ENCODE measurements at places on chromosomes 7 and 10.

- peak; percentile 16 for DNase-seq
Measured at GRCh38 chr10:30821994-30822692, 192.6 kb upstream of the LYZL2 start.

- peak; percentile 5 for DNase-seq
Measured at GRCh38 chr10:121608469-121609190, 10.4 kb upstream of the FGFR2 start.

- no peak for DNase-seq
Measured at GRCh38 chr10:30386801-30387588, 37.9 kb upstream of the MTPAP start.

DNA sequence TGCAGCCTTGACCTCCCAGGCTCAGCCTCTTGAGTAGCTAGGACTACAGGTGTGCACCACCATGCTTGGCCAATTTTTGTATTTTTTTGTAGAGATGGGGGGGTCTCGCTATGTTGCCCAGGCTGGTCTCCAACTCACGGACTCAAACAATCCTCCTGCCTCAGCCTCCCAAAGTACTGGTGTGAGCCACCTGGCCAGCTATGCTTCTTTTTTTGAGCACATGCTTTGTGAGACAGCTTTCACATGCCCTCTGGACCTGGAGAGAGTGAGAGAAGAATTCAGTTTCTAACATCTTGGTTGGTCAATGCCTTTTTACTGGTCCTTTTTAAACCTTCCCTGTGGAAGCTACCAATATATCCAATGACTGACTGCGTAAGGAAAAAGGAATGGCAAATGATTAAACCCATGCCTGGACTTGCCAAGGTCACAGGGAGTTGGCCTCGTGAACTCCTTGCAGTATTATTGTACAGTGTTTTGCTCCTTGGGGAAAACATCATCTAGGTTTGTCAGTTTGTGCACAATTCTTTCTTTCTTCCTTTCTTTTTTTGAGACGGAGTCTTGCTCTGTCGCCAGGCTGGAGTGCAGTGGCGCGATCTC is 6.2 kb upstream of the FOXK1 start:
- DNase-seq, result no peak

DNA sequence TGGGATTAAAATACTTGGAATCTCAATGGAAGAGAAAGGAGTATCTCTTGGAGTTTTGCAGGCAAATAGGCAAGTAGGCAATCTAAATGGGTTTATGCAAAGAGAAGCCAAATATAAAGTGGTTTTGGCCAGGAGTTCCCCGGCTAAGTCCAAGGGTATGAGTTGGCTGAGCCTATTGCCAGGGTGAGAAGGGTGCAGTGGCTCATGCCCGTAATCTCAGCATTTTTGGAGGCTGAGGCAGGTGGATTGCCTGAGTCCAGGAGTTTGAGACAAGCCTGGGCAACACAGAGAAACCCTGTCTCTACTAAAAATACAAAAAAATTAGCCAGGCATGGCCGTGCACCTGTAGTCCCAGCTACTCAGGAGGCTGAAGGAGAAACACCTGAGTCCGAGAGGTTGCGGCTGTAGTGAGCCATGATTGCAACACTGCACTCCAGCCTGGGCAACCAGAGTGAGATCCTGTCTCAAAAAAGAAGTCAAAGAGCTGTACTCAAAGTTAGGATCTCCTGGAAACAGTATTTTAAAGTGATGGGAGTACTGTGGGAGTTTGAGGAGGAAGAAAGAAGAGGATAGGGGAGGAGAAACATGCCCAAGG is 130.4 kb upstream of the RAB18 start:
- no peak for DNase-seq

GRCh38 chr10:60810437-60811182 is 32.3 kb downstream of the CDK1 start:
- no peak for DNase-seq

- no peak for DNase-seq
Measured at GRCh38 chr10:77011874-77012811, 625.5 kb downstream of the KCNMA1 start.

DNA sequence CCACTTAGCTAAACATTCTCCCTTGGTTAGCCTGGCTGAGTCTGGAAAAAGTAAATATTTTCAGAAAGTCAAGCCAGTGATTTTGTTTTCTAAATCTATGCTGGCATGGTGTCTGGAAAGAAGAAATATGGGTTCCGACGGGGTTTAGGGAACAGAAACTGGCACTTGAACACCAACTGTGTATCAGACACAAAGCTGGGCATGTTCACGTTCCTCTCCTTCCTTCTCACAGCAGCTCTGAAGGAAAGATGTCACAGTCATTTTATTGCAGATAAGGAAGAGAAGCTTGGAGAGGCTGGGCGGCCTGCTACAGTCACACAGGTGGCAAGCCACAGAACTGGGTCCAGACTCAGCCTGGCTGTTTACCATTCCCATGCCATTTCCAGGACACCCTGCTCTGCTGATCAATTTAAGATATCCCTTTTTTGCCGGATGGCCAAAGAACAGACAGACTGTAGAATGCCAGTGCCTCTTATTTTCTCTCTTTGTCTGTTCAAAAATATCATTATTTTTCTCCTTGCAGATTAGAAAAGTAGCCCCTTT is 118.8 kb downstream of the HERPUD2 start:
- DNase-seq, result no peak

DNA sequence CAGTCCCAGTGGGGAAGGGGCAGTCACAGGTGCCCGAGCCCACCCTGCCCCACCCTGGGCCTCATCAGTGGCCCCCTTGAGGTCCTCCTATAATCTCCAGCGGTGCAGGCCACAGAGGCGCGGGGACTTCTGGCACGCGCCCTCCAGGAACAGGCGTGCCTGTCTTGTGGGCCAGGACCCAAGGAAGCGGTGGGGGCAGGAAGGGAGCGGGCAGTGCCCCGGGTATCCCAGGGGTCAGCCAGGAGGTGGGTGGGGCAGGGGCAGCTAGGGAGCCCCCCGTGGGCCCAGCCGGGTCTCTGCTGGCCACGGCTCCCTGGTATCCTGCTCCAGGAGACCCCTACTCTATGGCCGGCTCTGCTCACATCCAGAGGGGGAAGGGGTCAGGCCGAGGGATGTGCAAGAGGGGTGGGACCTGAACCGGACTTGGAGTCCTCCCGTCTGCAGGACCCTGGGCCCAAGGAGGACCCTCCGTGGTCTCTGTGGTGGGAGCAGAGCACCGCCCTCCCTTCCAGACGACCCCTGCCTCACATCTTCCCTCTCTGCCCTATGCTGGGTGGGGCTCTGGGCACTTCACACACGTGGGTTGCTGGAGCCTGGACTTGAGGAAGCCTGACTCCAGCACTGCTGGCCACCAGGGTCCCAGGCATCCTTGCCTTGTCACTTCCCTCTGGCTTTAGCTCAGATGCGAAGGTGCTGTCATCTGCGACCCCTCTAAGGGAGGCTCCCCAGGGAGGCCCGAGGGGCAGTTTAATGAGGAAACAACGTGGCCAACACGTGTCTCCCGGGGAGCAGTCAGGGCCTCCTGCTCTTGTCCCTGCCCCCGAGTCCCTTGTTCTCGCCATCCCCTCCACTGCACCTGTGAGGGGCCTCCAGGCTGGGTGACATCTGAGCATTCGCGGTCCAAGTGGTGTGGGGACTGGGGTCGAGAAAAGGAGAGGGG is 18.3 kb upstream of the GRIFIN start:
- no peak for DNase-seq

GRCh38 chr10:43421201-43421507 is 12.2 kb upstream of the HNRNPF start:
- DNase-seq, result no peak

DNA sequence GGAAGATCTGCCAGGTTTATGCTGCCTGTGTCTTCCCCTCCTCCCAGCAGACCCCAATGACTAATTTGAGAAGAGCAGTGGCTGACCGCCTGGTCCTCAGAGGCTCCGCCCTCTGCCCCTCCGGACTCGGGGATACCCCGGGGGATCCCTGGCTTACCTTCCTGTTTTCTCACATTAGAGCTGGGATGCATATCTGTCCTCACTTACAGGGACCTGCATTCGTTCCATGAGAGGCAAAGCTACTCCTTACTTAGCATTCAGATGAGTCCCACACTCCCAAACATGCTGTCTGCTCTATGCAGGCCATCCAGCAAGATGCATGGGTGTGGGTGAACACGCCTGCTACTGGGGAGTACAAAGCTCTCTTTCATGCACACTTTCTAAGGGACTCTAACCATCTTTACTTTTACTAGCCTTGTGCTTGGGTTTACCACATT is 24.0 kb downstream of the VOPP1 start:
- DNase-seq, result no peak

DNA sequence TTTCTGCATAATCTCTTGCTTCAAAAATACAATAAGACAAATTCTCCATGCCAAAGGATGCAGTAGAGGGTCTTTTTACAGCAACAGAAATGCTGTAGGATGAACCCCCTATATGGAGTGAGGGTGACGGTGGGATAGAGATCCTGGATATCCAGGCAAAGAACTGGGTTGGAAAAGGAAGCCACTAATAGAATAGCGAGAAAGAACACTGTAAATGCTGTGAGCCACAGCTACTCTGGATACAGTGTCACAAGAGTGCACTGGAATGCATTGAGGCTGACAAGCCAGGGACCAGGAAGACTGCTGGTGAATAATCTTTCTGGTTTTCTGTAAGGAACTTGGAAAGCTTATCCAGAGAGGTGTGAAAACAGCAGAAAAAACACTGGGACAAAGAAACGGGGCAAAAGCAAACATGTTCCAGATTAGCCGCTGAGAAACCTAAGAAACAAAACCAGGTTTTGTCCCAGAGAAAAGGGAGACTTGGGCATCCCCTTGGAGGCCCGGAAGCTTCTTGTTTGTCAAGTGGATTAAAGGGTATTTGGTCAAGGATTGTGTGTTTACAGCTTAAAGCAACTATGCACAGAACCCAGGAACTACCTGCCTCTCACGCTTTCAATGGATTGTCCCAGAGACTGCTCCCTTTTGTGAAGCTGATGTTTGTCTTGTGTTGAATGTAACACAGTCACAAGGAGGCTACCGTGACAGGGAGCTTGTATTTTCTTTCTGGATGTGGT is 6.2 kb upstream of the MSMB start:
- DNase-seq, result no peak

DNA sequence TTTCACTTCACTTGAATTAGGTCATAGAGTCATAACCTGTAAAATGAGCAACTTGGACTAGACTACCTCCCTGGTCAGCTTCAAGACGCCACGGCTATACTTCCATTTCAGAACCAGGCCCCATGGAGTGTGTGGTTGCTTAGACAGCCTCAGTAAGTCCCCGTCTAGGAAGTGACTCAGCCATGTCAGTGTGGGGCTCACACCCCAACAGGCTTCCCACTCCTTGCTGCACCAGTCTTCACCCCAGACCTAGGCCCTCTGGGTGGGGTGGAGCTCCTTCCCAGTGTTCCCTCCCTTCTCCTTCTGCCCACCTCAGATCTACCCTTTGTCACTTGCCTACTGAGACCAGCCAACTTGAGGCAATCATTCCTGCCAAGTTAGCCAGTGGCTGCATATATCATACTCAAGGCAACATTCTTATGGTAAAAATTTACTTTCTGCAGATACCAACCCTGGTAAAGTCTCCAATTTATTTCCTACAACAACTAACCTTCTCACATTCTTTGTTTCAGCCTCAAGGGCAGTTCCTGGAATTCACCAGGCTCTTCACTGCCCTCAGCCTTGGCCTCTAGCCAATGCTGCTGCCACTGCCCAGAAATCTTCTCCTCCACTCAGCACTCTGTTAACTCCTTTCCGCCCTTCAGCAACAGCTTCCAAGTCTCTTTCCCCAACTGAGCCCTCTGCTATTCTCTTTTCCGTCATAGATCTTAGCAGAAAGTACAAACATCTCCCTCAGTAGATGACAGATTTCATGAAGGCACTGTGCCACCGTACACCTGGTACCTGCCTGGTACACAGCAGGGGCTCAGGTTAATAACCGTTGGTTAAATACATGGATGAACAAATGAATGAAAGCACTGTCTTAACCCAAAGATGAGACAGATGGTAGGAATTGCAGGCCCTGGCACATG is 31.3 kb upstream of the ZNRF2 start:
- peak; percentile 14 for DNase-seq

DNA sequence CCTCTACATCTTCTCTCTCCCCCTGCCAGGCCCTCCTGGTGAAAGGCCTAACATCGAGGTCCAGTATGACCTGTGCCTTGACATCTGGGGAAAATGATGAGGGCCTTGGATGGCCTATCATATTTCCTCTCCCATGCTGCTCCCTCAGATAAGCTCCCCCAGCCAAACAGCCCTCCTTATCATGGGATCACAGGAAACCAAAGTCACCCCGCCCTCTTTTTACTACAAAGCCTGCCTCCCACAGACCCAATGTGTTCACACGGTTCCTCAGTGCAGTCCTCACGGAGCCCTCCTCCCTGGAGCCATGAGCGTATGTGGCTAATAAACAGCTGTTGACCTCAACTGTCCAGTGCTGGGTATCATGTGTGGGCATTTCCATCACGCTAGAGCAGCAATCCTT is 32.0 kb downstream of the C10orf90 start:
- DNase-seq, result peak; percentile 5

Measured in hematopoietic multipotent progenitor cell treated with erythropoietin and hydrocortisone succinate and interleukin-3 and kit ligand, for 15 days (in vitro differentiated cells).